ENCODE measurements at places on chromosomes 3 and 15.

- DNase-seq = no peak
Observed at GRCh38 chr3:188448813-188449212, 294.9 kb downstream of the LPP start.

DNA sequence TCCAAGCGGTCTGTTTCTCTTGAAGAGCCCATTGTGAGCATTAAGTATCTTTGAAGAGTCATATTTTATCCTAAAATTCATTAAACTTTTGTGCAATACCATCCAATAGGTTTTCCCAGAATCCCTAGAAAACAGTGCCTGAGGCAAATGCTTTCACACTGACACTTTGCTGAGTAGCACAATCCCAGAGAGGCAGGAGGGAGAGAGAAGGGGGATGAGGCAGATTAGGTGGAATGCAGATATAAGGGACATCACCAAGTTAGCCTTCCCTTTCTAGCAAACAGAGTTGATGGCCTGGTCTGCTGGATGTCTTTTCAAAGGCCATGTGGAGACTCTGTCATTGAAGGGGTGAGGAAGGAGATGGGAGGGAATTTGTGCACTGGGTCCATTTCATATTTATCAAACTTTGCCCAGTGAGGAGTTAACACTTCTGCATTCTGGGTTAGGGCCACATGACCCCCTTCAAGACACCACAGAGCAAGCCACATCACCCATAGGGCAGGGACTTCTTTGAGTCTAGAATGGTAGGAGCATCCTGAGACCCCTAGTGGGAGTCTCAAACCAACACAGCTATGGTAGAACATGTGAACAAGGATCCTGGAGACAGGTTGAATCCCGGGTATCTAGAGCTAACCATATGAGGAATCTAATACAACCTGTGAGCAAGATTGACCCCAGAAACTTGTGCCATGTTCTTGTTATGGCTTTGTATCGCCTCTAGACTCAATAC lies 32.0 kb upstream of the SEMA6D start:
- no peak for DNase-seq

DNA sequence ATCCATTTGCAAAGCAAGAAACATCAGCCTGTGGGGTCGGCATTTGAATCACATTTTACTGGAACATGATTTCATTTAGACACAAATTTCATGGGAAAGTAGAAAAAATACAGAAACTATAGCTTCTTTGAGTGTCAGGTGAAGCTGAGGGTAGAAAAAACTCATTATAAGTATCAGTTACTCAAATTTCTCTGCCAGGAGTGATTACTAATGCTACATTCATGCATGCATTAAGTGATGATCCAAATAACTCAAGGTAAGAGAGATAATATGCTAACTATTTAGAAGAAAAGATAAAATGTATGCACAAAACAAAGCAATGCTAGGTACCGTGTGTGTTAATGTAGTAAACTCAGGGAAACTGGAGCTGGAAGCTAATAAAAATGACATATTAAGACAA lies 406.0 kb downstream of the GAP43 start:
- no peak for DNase-seq

- no peak for DNase-seq
Observed at GRCh38 chr15:30038667-30039523, 43.9 kb upstream of the GOLGA8J start.

GRCh38 chr15:65326117-65326526 lies 21.6 kb downstream of the RNU5B-1 start:
- DNase-seq = no peak

GRCh38 chr3:172846103-172846561 lies 95.6 kb downstream of the ECT2 start:
- no peak for DNase-seq

GRCh38 chr3:39810647-39811161 lies 1.3 kb downstream of the MYRIP start:
- no peak for DNase-seq

DNA sequence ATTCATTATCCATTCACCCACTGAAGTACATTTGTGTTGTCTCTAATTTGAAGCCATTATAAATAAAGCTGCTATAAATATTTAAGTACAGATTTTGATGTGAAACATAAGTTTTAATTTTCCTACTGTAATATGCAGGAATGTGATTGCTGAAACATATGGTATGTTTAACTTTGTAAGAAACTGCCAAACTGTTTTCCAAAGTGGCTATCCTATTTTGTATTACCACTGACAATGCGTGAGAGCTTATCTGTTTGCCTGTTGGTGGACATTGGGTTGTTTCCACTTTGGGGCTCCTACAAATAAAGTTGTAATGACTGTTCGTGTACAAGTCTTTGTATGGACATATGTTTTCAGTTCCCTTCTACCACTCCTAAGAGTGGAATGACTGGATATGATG lies 2.5 kb downstream of the WDR93 start:
- no peak for DNase-seq

GRCh38 chr3:16486951-16487480 lies 26.5 kb downstream of the RFTN1 start:
- DNase-seq = no peak

DNA sequence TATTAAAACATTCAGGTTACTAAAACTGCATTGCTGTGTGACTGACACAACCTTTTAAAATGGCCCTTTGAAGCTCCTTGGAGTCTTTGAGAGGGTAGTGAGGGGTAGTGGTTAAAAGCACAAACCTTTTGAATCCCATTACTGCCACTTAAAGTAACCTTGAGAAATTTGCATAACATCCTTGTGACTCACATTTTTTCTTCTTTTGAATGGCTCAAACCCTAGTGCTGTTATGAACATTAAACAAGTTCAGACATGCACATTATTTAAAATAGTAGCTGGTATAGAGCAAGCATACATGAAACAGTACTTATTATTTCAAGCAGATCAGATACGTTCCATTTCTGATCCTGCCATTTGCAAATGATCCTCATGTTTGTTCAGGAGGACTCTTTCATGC lies 3.7 kb upstream of the CLDN1 start:
- DNase-seq = no peak

DNA sequence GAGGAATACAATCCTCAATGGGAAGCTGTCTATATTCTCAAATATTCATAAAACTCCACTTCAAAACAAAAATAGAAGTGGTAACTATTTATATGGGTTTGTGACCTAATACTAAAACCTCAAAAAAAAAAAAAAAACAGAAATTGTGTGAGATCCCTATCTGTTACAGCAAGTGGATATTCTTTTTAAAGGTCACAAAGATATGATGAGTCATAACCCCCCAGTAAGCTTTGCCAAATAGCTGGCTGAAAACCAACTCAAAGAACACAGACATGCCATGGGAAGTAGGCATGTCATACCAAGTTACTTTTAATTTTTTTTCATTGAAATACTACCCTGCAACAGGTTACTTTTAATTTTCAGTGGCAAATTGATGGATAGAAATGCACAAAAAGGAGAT lies 62.5 kb downstream of the CBLB start:
- DNase-seq = no peak

DNA sequence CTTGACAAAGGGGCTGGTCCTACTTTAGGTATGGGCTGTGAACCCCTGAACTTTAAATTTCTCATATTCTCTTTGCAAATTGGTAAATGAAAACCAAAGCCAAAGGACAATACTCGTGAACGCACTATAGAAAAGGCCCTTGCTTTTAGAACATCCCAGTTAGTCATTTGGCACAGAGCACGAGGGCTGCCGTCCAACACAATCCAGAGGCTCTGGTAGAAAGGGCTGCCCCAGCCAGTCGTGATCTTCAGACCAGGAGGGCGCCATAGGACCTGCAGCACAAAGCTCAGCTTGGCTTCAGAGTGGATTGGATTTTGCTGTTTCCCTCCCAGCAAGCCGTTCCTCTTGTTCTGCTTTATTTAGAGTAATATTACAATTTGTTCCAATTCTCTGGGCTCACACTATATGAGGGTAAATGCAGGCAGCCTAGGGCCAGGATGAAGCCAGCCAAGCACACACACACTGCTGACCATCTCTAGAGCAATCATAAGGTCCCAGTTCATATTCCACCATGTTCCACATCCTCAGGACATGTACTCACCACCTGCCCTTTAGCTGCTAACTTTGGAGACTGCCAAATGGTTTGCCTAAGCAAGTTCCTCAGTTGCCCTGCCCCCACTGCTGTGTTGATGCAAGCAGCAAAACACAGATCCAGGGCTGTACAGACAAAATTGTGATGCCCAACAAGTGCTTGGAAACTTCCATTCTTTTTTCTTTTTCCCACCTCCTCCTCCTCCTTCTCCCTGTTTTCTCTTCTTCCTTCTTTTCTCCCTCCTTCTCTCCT lies 6.0 kb upstream of the BFSP2 start:
- no peak for DNase-seq

DNA sequence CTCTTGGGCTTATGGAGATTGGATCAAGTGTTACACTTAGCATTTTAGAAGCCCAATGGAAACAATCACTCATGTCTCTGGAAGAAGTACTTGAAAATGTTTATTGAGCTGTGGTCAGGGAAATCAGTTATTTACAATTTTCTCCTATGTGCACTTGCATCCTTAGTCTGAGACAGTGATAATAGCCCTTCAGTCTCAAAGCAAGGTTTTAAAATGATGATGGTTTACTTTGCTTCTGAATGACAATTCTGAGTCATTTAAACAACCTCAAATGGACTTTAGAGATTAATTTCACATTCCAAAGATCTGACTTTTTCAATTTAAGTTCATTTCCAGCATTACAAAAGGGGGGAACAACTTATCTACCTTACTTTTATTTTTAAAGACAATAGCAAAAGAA lies 20.1 kb downstream of the TIPARP start:
- no peak for DNase-seq

GRCh38 chr3:179450901-179451264 lies 387 bp downstream of the GNB4 start:
- no peak for DNase-seq

- DNase-seq = no peak
Observed at GRCh38 chr3:32959371-32959770, 7.9 kb downstream of the CCR4 start.

GRCh38 chr3:8665407-8665896 lies 20.9 kb upstream of the SSUH2 start:
- no peak for DNase-seq

- DNase-seq = no peak
Observed at GRCh38 chr3:32355751-32356291, 35.8 kb upstream of the CMTM7 start.

DNA sequence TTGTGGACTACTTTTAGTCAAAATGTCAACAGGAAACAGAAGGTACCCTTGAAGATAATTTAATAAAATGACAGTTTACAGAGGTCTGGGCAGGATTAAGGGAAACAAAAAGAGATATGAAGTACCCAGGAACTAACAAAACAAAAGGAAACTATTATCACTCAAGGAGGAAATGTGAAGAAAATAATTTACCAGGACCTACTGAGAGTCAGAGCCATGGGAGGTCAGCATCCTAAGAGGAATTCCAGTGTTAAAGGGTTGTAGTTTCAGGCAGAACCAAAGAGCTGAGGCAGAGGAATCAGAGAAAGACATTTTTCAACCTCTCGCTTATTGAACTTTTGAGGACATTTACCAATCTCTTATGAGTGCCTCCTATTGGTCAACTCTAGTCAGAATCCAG lies 408.9 kb upstream of the CBLB start:
- DNase-seq = no peak

GRCh38 chr3:37703626-37704025 lies 158.1 kb upstream of the CTDSPL start:
- no peak for DNase-seq

DNA sequence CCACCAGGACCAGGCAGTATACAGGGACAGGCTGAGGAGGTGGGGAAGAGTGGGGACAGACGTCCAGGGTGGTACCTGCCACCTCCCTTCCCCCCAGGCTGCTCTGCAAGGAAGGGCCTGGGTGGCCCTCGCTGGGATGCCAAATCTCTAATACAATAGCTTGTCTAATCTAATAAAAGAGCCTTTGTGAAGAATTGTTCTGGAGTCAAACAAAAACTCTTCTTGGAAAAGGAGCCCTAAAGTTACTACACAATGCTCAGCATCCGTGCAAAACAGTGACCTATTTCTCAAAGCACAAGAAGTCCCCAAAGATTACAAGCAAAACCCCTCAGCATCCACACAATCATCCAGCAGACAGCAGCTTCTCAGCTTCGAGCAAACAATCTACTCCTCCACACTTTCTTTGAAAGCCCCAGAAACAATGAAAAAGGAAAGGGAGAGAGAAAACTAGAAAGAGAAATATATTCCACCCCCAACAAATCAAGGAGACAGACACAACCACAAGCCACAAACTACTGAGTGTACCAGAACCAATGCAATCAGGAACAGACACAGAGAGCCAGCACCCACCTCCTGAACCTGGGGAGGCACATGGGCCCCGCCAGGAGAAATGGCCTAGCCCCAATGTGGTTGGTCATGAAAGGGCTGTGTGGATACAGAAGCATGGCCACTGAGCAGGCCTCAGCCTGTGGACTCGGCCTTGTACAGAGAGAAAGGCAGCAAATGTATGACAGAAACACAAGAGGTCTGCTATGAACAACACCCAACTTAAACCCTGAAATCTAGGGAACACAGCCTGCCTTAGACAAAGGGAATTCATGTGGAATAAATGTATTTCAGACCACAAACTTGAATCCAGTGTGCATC lies 177.1 kb upstream of the CHRNA7 start:
- DNase-seq = no peak

- no peak for DNase-seq
Observed at GRCh38 chr3:41169023-41169422, 30.3 kb upstream of the CTNNB1 start.

DNA sequence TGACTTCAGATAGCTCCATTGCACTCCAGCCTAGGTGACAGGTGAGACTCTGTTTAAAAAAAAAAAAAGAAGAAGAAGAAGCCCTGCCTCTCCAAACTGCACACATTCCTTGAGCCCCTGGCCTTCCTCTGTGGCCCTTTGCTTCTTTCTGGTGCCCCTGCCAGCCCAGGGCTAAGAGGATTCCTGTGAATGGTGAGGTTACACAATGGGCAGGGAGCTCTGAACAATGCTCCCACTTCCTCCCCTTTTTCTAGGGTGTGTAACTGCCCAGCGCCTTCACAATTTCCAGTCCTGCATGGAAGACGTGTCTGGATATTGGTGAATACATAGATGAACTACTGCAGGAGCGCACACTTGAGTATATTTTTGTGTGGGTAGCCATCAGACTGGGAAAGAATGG lies 3.6 kb upstream of the AMOTL2 start:
- no peak for DNase-seq

DNA sequence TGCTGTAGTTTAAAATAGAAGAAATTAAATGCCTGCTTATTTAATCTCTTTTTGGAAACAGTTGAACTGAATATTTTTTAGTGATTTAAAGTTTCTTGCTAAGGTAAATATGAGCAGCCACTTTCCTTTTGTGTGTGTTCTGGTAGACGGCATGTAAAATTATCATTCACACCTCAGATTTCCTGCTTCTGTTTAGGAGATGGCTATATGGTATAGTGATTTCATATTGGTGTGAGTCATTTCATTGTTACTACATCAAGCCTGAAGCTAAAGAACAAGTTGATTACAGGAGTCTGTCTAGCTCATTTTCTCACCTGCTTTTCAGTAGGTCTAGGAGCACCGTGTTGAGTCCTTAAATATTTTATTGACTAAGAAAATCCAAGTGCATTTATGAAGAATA lies 2.2 kb downstream of the LRCH3 start:
- no peak for DNase-seq

- no peak for DNase-seq
Observed at GRCh38 chr15:40511472-40512133, 40.8 kb downstream of the CHST14 start.

Data from activated T-helper 1 cell treated with Interleukin-2 at 50 U/mL for 16 hours (primary cell).